Natural killer cell treated with Interleukin-12 subunit alpha and Interleukin-12 subunit beta and Interleukin-15 and Interleukin-18, amount 100 ng/mL, for 72 hours (primary cell): ENCODE measurements at places on chromosomes 5 and 9. TPM values are rescaled to one million over a fixed set of nuclear protein-coding genes. Genes with fewer than 3 reads are reported as not detected.
A peak's percentile ranks its signal among the peaks of the same experiment; 100 is the strongest.

GRCh38 chr5:95962785-95963184 lies 1.1 kb upstream of the ELL2 start:
- no peak for DNase-seq

IRX1 gene
- total RNA-seq: not detected

DNA sequence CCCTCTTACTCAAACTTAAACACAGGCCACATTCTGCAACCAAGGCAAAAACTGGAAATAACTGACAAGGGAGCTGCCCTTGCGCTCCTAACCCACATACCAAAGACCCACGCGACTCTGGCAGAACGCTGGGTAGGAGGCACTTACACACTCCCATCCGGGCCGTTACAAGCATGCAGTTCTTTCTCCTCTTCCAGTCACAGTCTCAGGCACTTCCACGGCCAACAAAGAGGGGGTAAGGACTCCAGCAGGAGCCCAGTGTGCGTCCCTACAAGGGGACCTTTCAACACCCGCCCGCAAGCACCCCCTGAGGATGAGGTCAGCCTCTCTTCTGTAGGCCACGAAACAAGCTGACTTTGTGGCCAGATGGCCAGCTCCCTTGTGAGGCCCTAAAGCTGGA lies 57.4 kb downstream of the SERINC5 start:
- peak; percentile 38 for DNase-seq

CD180 gene
- total RNA-seq: 0.14 TPM

LPAR1 gene
- total RNA-seq: not detected

CDX1 gene
- total RNA-seq: not detected

GRCh38 chr5:9621379-9621903 lies 8.7 kb downstream of the TAS2R1 start:
- no peak for DNase-seq

NR2F1 gene
- total RNA-seq: not detected

DNA sequence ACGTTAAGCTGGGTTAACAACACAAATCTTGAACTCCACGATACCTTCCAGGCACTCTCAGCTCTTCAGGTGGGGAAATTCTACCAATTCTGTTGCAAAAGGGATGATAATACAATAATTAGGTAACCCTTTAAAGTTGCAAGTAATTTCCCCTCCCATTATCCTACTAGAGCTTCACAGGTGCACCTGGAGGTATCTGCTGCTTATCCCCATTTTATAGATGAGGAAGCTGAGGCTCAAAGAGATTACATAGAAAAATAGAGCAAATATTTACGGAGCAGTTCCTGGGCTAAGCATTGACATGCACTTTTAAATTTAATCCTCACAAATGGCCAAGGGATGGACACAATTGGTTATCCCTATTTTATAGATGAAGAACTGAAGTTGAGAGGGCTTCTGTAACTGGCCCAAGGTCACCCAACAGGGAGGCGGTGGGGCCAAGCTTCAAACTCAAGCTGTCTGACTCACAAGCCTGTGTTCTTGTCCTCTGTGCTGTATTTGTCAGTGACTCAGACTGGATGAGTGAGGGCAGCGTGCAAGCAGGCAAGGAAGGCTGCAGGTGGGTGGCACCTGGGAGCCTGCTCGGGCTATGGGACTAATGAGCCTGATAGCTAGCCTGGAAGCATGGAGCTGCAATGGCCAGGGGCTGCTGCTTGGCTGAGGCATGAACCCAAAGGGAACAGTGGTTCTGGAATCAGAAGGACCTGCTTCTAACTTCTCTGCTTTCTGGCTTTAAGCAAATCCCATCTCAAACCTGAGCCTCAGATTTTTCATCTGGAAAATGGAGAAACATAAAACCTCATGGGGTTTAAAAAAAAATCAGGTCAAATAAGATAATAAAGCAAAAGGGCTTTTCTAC lies 105.5 kb downstream of the PDE6A start:
- DNase-seq: peak; percentile 51

C5 gene
- 0.88 TPM for total RNA-seq

SHOC1 gene
- total RNA-seq: not detected

- DNase-seq: no peak
These were observed 715 bp downstream of the LCN8 start for GRCh38 chr9:136757328-136757727.

GRCh38 chr5:34742061-34742460 lies 85.9 kb downstream of the RAI14 start:
- DNase-seq: no peak

DNA sequence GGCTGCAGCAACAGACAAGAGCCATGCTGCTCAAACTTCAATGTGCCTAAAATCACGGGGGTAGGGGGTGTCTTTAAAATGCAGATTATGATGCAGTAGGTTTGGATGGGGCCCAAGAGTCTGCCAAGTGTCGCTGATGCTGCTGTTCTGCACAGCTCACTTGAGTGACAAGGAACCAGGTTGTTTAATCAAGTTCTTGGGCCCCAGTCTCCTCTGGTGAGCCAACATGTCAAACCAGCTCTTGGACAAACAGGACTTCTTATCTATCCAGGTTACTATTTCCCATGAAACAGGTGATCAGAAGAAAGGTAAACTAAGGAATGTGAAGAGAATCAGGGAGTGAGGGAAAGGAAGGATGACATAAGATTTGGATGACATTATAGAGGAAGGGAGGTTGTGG lies 78.0 kb downstream of the APBA1 start:
- no peak for DNase-seq

SEMA6A gene
- total RNA-seq: not detected

MARCOL gene
- total RNA-seq: not detected
